ENCODE measurements at places on chromosomes 4 and X.

DNA sequence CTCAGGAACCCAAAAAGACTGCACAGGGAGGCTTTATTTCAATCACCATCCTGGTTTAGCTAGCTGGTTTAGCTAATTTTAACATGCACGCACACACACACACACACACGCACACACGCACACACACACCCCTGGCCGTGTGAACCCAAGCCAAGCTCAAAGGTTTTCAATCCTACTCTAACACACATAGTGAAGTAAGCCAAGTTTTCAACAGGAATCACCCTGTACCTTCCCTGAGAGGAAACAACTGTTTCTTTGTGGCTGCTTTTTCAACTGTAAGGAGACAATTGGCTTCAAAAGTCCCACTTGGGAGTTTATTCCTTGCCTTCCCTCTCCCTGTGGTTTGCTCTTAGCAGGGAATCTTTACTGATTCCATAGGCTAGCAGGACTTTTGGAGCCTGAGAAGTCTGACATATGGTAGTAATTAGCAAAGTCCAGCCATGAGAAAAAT lies 98.9 kb upstream of the BMP3 start:
- DNase-seq: no peak

DNA sequence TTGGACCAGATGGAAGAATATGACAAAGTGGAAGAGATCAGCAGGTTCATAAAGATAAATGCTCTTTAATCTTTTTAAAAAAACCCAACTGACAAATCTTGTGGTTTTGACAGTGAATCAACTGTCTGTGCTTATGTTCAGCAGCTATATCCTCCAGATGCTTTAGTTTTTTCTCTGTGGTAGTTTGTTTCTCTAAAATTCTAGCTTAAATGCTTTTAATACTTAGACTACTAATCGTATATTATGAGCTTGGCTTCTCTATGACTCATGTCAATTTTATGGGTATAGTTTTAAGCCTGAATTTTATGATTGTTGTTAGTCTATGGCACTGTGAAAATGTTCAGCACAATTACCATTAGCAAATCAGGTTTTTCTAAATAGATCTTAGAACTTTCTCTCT lies 12.9 kb downstream of the HHIP start:
- no peak for DNase-seq

DNA sequence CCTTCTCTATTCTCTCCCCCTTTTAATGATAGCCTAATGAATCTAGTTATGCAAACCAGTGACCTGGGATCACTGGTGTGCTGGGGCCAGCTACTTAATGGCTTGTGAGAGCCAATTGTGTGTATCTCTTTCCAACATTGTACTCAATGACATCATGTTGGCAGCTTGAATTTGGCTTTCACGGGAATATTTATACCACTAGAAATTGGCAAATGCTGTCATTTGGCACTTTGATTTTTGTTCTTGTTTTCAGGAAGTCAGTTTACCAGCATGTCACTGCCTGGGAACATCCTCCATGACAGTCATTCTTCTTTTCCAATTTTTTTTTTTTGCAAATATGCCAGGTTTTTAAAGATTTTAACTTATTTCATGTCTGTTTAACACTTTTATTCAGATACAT lies 1685.3 kb downstream of the STIM2 start:
- DNase-seq: no peak

DNA sequence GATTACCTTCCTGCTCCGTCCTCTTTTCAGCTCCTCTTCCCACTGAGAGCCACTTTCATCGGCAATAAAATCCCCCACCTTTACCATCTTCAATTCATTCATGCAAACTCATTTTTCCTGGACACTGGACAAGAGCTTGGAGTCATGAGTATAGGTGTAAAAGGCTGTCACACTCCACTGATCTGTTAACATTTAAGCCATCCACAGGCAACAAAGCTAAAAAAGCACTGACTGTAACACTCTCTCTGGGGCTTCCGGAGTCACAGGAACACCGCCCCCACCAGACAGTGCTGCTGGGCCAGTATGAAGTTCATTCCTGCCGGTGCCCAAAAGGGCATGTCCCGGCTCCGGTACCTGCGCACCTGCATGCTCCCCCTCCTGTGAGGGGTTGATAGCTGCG lies 38.5 kb downstream of the MAGEB5 start:
- no peak for DNase-seq

DNA sequence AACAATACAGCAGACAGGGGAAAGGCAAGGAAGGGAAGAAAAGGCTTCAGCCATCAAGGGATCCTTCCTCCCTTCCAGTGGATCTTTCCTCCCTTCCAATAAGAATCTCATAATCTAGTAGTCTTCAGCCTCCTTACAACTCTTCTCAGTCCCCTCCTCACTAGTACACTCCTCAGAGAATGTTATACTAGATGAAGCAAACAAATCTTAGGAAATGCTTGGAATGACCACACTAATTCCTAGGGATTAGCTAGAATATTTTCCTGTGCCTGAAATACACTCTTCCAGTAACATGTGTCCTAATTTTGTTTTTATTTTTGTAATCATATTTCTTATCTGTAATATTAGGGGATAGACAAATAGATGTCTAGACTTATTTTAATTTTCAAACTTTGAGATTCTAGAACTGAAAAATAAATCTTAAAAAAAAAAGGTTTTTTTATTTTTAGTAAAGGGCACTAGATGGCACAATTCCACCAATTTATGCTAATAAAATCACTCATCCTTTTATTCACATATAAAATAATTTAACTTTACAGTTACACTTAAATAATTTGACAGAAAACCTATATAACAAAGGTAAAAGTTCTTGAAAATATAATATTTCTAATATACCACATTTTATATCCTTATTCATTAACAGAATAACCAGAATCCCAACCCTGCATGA lies 7.0 kb upstream of the STPG2 start:
- no peak for DNase-seq

DNA sequence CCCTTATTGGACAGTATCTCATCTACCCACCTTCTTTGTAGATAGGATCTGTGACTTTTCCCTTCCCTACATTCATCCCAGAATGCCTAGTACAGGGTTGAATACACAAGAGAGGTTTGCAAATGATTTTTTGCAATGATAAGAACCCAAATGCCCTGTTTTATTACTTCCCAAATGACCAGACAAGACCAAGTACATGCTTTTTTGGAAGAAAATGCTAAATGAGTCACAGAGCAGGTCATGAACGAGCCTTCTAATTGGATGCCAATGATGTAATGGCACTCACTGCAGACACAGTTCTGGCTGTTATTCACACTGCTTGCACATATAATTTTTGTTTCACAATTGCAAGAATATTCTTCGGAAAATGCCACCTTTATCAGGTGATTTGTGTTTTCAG lies 17.8 kb upstream of the GABRQ start:
- no peak for DNase-seq

DNA sequence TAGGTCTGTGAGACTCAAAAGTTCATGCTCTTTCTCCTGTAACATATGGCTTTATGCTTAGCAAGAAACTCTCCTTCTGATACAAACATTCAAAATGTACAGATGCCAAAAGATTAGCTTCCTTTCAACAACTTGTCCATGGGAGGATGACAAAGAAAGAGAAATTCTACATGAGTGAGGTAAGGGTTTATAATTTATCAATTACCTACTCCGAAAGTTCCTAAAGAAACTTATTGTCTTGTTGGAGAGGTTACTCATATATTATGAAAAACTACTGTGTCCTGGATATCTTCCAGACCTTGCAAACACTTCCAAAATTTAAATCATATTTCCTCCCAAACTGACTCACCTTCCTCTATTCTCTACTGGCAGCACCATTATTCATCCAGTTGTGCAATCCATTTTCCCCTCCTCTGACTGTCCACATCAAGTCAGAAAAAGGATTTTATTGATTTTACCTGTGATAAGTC lies 65.1 kb downstream of the ENPEP start:
- DNase-seq: no peak

- DNase-seq: no peak
These were observed 7.8 kb upstream of the BOD1L1 start for GRCh38 chr4:13635286-13635799.

- no peak for DNase-seq
These were observed 909.1 kb downstream of the FAT4 start for GRCh38 chr4:126223784-126224407.

GRCh38 chr4:94827481-94828110 lies 69.8 kb downstream of the BMPR1B start:
- DNase-seq: no peak

- DNase-seq: no peak
These were observed 2.2 kb downstream of the GPR78 start for GRCh38 chr4:8582436-8582835.

DNA sequence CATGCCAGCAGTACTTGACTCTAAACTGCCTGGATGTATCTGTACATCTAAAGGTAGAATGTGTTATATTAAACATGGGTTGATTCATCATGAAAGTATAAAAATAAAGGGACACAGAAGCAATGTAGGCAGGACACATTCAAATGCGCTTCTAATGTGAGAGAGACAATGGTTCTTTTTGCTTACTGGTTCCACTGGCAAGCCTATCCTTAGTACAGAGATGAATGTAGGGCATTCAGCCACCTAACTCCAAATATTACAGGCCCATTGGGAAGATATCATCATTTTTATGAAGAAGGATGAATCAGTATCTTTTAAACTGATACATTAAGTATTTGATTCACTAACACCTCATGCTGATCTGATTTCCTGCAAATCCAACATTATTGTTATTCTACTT lies 18.0 kb downstream of the CDKL2 start:
- DNase-seq: no peak
